Activated CD4-positive, CD25-positive, alpha-beta regulatory T cell treated with anti-CD3 and anti-CD28 coated beads, Interleukin-2, amount 50 U/mL, for 72 hours (primary cell): ENCODE measurements at places on chromosomes 4 and X.

GRCh38 chrX:40651620-40652223 lies 4.4 kb upstream of the CXorf38 start:
- peak; percentile 75 for DNase-seq

GRCh38 chrX:9369802-9370291 lies 95.0 kb upstream of the TBL1X start:
- no peak for DNase-seq

- no peak for DNase-seq
These were observed 87.2 kb upstream of the PDE5A start for GRCh38 chr4:119715490-119716445.

DNA sequence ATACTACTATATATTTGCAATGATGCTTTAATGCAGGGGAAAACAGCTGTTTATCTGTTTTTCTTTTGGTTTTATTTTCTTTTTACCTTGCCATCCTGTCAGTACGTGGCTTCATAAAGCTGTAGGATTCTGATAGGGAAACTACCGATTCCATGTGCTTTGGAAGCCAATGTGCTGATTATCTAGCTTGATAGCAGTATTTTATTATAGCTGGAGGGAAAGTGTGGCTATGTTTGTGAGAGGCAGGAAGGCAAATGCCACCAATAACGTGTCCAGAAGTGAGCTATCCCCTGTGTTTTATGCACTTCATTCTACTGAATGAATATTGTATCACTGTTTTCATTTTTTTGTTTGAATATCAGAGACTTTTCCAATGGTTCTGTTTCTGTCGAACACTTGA lies 43.7 kb downstream of the IL15 start:
- no peak for DNase-seq

DNA sequence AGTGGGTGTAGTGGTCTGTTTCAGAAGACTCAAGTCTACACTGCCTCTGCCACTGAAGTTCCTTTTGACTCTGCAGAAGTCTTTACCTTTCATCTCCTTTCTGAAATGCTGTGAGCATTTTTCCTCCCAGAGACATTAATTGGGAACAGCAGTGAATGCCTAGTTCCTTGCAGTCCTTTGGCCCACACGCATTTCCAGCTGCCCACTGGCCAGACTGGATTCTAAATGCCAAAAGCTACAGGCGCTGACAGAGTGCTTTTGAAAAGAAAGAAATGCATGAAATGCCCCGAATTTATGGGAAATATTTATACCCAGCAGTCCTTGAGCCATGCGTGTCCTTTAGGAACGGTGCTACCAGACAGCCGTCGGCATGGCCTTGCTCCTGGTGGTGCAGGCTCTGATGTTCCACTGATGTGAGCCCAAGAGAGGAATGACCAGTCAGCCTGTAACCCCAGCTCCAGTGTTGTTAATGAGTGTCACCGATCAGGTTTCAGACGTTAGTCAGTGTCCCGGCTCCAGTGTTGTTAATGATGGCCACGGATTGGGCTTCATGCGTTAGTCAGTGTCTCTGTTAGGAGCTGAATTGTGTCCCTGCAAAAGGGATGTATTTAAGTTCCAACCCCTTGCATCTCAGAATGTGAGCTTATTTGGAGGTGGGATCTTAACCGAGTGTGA lies 132.6 kb downstream of the TBL1X start:
- no peak for DNase-seq

- DNase-seq = no peak
These were observed 17.9 kb upstream of the OGT start for GRCh38 chrX:71515038-71515396.
